Glomerular endothelial cell (primary cell): ENCODE measurements at places on chromosomes 3 and 15.

DNA sequence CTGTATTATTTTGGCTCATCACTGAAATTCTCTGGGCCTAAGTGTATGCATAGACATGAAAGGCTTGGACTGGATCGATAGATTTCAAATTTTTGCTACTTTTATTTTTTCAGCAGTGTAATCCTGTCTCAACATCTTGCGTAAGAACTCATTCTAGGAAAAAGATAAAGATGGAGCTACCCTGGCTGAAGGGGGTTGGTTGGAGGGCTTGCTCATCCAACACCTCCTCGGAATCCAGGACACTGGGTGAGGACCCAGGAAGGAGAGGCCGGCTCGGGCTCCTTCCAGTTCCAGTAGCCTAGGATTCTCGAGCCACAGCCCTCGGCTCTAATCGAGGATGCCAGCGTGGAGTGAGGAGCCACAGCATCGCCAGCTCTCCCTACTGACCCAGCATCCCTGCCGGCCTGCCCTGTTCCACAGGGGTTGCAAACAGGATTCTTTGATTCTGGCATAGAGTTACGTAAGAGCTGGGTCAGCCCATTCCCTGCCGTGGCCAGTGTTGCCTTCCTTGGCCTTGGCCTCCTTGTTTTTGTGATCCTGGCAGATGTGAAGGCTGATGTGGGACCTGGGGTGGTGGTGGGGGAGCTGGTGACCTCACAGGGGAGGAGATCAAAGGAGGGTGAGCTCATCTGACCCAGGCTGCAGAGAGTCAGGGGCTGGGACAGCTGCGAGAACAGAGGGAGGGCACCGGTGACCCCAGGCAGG is 149.5 kb downstream of the ALDH1A2 start:
- DNase-seq: no peak

- DNase-seq: no peak
Measured at GRCh38 chr3:53555068-53555588, 60.7 kb downstream of the CACNA1D start.

- no peak for DNase-seq
Measured at GRCh38 chr3:4996771-4997291, 17.6 kb downstream of the BHLHE40 start.

DNA sequence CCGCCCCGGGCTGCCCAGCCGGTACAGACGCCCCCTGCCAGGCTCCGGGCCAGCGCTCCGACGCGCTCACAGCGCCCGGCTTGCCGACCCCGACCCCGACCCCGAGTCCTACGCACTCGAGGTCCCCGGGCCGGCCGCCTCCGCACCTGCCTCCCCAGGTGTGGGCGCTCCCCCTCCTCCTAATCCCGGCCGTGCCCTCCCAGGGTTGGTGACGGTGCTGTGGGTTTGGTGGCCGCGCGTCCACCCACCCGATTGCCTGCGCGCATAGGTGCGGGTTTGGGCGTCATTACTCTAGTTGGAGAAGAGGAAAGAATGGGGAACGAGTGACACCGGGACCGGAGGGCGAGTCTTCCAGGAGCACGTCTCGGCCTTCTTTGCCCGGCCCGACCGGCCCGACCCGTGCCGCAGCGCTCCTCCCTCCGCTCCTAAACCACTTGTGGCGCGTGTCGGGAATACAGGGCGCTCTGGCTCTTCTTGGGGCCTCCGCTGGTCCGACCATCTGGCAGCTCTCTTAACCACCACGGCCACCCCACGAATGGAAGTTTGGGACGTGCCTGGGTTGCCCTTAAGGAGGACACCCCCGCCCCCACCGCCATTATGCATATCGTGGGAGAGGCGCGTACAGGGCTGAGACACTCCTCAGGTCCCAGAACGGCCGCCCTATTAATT is 810 bp upstream of the THRB start:
- DNase-seq: no peak

DNA sequence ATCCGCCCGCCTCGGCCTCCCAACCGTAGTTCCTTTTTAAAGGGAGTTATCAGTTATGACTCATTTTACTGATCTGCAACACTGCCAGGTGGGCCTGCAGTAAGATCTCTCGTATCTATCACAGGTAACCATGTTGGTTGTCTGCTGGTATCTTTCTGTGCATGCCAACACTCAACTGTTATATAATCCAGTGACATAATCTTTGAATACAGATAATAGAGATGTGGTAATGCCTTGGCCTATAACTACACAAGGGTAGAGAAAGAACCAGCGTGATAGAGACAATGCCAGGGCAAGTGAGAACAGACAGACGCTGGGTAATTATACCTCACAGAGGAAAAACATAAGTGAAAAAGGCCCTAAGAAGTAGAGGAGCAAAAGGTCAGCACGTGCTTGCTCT is 11.0 kb upstream of the ARPP19 start:
- no peak for DNase-seq
